ENCODE measurements at places on chromosomes 6 and 20. TPM values are rescaled to one million over a fixed set of nuclear protein-coding genes. Genes with fewer than 3 reads are reported as not detected.

The GJA10 gene
- polyA plus RNA-seq: not detected

The HTR1E gene
- polyA plus RNA-seq: 0.46 TPM

The LY6G6F gene
- polyA plus RNA-seq: not detected

DNA sequence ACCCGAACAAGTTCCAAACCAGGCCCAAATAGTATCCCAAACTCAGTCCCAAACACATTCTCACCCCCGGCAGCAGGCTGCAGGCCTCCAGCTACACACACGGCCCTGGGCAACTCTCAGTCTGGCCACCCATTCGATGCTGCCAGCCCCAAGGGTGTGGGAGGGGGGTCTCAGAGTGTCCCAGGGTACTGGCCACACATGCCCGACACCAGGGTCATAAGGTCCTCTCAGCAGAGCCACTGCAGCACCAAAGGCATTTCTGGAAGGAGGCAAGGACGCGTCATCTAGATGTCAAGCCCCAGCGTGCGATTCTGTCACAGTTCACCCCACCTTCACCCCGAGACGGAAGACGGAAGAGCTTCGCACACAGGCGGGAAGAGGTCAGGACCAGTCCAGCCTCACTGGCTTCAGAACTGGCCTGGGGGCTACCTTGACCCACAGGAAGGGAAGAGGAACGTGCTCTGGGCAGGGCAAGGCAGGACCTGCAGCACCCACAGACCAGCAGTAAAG is 9.5 kb downstream of the MYL9 start:
- no peak overlapping the region for H3K4me3 ChIP-seq
- no peaks in the 10 kb centered on the region for H3K27me3 ChIP-seq
- peaks cover 25% of the 10 kb centered on the region for H3K36me3 ChIP-seq
- H3K4me1 ChIP-seq: no peaks in the 10 kb centered on the region
- peak; percentile 35 for DNase-seq

DNA sequence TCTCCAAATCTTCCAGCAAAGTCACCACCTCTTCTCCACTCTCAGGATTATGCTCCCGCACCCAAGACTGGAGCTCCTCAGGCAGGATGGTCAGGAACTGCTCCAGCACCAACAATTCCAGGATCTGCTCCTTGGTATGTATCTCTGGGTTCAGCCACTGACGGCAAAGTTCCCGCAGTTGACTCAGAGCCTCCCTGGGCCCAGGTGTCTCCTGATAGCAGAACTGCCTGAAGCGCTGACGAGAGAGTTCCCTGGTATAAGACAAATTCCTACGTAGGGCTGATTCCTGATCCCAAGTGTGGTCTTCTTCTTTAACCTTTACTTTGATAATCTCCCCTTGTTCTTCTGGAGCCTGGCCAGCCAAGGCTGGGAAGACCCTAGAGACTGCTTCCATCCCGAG is 60.6 kb downstream of the GPX5 start:
- peak overlapping the region; percentile 68 for H3K4me3 ChIP-seq
- H3K27me3 ChIP-seq: no peaks in the 10 kb centered on the region
- H3K4me1 ChIP-seq: peaks cover 15% of the 10 kb centered on the region
- H3K27ac ChIP-seq: peak overlapping the region; percentile 79
